NCI-H460 (cell line): ENCODE measurements at places on chromosomes 4 and X.

- DNase-seq = no peak
Measured at GRCh38 chrX:55098691-55099090, 9.9 kb downstream of the PAGE2 start.

DNA sequence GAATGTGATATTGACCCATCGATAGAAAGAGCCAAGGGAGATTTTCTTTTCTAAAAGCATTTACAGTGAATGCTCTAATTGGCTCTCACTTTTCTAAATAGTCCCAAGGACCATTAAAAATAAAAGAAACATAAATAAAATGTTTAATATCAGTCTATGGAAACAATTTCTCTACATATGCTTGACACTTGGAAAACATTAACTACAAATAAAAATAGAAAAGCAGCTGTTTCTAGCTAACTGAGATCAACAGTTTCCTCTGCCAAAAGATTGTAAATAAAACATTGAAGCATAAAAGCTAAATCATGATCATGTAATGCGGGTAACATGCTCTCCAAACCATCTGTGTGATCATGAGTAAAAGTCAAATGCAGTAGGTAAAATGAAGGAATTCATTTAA is 49.7 kb downstream of the CORIN start:
- DNase-seq = no peak

- no peak for DNase-seq
Measured at GRCh38 chr4:170139764-170140163, 50.0 kb upstream of the AADAT start.

GRCh38 chr4:88860586-88860985 is 163.0 kb upstream of the NAP1L5 start:
- DNase-seq = no peak

- DNase-seq = no peak
Measured at GRCh38 chr4:183012879-183013729, 86.0 kb upstream of the WWC2 start.

DNA sequence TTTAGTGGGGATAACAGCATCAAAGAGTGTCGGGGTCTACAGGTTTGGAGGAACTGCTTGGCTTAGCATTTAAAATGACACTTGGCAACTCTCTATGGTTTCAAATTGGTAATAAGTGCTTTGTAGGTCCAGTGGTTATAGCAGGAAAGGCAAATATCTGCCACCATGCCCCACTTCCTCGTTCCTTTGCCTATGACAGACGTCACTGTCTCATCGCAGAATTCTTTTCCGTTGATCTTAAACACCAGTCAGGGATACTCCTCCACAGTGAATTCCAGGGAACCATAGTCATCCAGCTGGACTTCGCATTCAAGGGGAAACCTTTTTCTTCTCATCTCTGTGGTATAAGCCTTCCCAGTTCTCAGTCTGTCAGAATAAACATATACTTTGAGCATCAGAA is 319.1 kb downstream of the GPAT3 start:
- DNase-seq = no peak

DNA sequence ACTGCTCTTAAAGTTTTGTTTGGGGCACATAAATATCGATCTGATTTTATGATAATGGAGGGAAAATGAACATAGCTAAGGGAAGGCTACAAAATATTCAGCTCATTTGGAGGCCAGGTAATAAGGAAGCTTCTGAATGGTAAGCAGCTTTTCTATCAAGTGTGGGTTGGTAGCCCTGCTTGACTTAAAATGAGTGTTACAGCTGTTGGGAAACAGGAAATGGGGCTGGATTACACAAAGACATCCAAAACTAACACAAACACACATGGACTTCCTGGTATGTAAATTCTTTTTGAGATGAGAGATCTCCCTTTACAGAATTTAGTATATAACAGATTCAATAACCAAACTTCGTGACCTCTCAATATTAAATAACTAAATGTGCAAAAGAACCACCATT is 58.0 kb downstream of the FGF16 start:
- DNase-seq = no peak

GRCh38 chrX:114344756-114345349 is 239.0 kb upstream of the HTR2C start:
- peak; percentile 35 for DNase-seq

- no peak for DNase-seq
Measured at GRCh38 chr4:152165846-152166245, 370.0 kb downstream of the FBXW7 start.

- DNase-seq = no peak
Measured at GRCh38 chr4:26356081-26356501, 35.3 kb downstream of the RBPJ start.

DNA sequence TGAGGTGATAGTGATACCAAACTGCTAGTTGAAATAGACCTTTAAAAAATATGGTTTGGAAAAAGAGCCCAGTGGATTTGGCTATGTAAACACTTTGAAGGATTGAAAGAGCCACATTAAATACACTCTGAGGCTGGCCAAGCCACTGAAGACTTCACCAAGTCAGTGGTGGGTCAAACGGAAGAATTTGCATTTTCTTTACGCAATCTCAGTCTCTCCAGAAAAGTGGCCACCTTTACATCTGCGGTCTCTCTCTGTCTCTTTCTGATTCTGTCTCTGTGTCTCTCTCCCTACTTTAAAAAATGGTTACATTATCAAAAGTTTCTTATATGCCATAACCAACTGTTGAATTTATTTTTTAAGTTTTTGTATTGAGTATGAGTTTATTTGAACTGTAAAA is 651.2 kb upstream of the PITX2 start:
- DNase-seq = no peak

GRCh38 chrX:123087326-123087725 is 96.8 kb upstream of the GRIA3 start:
- no peak for DNase-seq

DNA sequence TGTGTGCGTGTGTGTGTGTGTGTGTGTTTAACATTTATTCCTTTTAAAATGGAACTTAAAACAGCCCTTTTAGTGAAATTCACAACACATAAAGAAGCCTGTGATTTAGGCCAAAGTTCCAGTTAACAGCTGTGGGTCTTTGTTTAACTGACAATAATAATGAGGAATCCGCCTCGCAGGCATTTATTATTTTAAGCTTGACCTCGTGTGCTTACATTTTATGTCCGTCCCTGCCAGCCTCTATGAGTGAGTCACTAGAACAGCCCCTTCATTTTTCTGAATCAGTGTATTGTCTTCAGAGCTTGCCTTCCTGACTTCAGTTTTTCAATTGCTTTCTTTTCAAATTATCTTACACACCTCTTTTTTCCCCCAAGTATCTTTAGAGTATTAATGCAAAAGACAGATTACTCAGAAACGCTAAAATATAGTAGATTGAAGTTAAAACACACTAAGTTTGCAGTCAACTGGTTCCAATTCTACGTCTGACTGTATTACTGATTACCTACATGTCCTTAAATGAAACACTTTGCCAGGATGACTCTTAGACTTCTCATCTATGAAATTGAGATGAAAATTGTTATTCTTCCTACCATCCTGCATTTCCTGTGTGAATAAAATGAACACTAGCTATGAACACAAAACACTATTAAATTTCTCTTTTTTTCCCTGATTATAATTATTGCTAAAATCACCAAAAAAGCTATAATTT is 319.6 kb upstream of the HS3ST1 start:
- DNase-seq = no peak

DNA sequence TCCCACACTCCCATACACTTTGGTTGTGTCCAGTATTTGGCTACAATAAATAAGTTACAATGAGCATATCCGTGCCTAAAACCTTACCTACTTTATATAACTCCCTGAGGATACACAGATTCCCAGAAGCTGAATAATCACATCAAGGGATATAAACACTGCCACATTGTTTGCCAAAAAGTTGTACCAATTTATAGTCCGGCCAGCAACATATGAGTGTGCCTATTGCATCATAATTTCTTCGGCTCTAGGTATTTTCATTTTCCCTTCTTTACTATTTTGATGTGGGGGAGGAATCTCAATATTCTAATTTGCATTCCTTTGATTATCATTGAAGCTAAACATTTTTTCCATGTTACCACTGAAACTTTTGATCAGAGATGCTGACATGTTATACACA is 146.4 kb downstream of the PCDH19 start:
- no peak for DNase-seq

DNA sequence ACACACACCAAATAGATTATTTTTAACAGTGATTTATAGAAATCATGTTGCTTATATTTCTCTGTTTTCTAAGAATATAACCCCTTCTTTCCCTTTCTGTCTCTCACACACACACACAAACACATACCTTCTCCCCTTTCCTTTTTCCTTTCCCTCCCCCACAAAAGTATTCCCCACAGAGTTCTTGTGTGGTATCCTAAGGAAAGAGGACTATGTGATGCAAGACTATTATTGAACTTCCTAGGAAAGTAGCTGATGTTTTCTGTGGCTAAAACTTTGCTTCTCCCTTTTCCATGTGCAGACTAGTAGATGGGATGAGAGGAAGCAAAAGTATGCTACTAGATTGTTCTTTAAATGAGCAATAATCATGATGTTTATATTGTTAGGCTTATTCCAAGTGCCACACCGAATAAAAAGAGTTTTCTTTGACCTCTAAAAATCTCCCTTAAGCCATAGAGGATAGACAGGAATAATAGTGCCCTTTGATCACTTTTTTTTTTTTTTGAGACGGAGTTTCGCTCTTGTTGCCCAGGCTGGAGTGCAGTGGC is 38.7 kb downstream of the CPEB2 start:
- DNase-seq = no peak

GRCh38 chr4:141021397-141022110 is 111.7 kb downstream of the RNF150 start:
- no peak for DNase-seq

DNA sequence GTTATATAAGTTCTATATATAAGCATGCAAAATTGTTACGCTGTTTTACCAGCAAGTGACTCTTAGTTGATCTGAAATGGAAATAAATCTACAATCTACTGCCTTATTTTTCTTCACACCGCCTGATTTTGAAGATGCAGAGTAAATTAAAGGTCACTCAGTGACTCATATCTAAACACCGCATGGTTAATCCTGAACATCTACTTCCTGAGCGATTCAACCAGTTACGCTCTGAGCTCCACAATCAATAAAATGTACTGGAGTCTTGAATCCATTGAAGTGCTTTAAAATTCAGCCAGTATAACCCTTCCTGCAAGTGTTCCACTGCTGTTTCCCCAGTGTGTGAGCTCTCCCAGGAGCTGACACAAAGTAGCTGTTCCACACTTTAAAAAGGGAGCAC is 192.8 kb downstream of the SLC7A11 start:
- DNase-seq = no peak

GRCh38 chr4:25925486-25926201 is 11.6 kb downstream of the SMIM20 start:
- no peak for DNase-seq

DNA sequence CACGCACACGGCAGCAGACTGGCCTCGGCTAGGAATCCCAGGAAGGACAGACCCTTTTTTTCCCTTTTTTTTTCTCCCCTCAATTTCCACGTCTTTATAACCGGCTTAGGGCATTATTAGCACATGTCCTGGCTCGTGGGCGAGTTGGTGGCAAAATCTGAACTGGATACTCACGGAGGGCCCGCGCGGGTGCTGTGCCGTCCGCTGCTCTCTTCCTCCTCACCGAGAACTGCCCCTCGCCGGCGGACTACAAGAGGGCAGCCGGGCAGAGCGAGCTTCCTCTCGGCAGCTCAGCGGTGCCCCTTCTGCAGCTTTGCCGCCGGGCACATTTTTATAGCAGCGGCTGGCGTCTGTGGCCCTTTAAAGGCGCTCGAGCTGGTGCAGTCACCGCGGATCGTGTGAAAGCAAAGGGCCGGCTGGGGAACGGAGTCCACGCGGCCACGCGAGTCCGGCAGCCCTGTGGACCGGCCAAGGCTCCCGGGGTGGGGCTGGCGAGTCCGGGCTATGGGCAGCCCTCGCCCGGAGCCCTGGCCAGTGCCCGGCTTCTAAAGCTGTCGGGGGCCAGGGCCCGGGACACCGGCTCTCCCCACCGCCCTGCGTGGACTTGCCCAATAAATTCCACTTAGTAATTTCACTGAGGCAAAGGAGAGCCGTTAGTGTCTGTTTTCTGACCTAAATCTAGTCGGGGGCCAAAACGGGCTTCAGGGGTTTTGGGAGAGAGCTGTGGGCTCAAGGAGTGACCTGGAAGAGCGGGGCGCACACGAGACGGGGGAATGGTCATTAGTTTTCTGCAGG is 1.3 kb upstream of the CITED1 start:
- peak; percentile 46 for DNase-seq

GRCh38 chr4:56276547-56276946 is 110.7 kb downstream of the AASDH start:
- no peak for DNase-seq

GRCh38 chrX:53950130-53950733 is 94.0 kb downstream of the PHF8 start:
- DNase-seq = no peak

DNA sequence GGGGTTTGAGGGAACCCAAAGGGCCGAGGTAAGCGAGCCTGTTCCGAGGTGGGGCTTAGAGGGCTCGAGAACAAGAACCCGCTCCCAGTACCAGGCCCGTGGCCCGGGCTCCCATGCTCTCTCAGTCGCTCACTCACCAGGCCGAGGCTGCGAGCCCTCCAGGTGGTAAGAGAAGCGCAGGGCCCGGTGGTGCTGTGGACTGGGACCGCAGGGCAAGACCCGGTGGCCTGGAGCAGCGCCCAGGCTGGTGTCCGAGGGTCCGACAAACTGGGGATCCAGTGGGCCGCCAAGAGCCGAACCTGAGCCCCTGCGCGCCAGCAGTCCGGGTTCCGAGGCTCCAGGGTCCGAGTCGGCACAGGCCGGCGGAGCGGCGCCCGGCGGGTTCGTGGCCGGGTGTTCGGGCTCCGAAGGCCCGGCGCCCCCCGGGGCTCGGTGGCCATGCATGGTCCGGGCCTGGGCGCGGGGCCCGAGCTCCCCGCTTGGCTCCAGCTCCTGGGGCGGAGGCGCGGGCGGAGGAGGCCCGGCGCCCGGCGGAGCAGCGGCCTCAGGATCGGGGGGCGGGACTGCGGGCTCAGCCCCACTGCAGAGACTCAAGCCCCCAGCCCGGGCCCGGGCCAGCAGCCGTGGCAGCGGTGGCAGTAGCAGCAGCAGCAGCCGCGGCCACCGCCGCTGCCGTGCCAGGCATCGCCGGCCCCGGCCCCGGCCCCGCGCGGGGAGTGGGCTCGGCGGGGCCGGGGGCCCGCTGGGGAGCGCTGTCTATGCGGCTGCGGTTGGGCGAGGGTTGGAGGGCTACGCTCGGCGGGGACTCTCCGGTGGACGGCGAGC is 833 bp downstream of the FGD1 start:
- DNase-seq = no peak

DNA sequence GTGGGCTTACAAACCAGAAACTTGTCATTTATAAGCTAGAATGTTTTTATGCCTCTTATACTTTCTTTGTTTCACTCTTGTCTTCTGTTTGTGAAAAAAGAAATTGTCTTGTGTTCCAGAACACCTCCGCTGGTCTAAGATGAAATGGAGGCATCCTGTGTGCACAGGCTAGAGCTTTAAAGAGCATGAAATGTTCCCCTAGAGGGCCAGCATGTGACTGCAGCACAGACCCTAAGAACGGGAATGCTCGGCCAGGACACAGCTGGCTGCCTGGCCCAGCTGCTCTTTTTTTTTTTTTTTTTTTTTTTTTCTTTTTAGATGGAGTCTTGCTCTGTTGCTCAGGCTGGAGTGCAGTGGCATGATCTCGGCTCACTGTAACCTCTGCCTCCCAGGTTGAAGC is 33.6 kb downstream of the SETD7 start:
- DNase-seq = no peak
